Stimulated activated CD8-positive, alpha-beta memory T cell treated with anti-CD3 and anti-CD28 coated beads, Interleukin-15, amount 100 ng/mL, for 24 hours (primary cell): ENCODE measurements at places on chromosomes 2 and 18.

DNA sequence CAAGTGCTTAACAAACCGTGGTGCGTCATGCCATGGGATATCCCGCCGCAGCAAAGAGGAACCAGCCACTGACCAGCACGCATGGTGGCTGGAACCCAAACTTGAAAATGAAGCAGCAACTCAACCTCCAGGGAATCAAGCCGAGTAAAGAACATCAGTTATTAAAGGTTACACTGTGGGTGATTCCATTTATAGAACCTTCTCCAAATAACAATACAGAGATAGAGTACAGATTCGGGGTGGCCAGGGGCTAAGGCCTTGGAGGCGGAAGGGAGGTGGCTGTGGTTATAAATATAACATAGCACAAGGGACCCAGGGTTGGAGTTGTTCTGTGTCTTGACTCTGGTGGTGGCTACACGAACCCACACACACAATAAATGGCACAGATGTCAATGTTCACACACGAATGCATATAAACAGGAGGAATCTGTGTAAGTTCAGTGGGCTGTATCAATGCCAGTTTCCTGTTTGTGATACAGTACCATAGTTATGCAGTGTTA, 123.1 kb downstream of the EIPR1 start:
- DNase-seq: no peak

GRCh38 chr18:12443551-12443950, 35.8 kb downstream of the PRELID3A start:
- no peak for DNase-seq

DNA sequence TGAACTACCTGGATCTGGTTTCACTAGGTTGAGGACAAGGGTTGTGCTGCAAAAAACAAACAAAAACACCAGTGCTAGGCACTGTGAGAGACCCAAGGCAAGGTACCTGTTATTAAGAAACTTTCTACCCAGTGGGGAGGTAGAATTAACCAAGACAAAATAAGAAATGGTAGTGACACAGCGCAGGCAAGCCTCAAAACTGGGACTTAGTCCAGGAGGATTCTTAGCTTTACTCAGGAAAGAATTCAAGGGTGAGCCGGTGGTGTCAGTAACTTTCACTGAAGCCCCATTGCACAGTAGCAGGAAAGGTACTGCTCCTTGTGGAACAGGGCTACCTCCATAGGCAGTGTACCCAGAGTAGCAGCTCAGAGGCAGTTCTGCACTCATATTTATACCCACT, 131.6 kb downstream of the SCG2 start:
- DNase-seq: no peak

DNA sequence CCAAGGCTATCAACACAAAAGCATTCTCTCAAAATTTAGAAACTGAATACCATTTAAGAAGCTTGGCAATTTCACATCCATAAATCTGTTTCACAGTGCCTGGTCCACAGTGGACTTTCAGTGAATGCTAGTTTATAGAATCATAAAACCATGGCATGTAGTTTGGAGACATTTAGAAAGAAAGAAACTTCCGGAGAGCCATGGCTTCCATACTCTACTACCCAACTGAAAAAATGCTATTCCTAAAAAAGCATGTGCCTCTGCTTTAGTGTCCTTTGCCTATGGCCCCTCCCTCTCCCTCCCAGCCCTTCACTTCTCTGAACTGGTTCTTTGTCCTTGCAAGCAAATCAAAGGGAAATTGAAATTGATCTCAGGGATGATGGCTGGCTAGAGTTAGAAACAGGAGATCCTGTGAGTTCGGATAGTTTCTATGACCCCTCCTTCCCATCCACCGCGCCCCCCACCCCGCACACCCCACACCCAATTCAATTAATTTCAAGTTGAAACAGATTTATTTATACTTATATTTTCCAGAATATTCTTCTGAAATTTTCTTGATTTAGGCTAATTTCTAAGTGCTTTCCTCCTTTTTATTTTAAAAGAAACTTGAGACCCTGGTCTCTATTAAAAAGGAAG, 248.3 kb downstream of the TRIB2 start:
- no peak for DNase-seq

DNA sequence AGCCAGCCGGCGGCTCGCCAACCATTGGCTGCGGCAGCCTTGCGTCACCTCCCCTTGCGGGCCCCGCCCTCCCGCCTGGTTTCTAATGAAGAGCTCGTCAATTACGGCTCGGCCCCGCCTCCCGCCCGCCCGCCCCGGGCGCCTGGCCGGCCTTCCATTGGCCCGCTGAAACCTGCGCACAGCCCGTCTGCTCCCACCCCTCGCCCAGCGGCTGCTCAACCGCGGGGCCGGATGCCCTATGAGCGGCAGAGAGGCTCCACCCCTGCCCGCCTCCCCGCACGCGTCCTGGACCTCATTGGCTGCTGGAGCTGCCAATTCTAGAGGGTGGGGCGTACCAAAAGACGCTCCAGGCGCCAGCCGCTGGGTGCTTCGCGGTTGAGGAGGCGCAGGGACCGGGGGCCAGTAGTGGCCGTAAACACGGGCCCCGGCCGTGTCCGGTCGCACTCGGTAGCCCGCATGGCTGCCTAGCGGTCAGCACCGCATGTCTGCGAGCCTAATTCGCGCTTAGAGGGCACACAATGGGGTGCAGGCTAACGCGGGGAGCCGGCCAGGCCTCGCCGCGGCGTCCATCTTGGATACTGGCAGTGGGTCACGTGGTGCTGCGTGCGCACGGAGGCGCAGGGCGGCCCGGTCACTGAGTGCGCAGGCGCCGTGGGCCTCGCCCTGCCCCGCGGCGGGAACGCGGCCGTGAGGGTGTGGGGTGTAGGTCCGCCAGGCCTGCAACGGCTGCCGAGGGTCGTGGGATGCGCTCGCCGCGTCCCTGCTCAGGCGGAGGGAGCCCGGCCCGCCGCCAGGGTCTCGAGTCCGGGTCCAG, 454 bp upstream of the HDAC4 start:
- peak; percentile 95 for DNase-seq

DNA sequence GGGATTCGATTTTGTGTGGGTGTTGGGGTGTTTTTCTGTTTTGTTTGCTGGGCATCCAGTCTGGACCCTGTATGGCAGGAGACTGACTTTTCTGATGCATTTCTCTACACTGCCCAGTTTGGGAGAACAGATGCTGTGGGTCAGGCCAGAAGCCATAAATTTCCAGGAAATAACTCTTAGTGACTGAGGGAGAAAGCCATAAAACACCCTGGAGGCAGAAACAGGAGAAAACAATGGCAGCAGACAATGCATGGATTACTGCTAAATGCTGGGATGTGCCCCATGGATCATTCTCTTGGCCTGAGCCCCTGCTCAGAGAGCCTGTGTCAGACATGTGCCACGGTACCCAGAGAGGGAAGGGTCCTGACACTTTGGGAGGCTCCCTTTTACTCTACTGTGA, 133.6 kb upstream of the CAPN13 start:
- DNase-seq: no peak

DNA sequence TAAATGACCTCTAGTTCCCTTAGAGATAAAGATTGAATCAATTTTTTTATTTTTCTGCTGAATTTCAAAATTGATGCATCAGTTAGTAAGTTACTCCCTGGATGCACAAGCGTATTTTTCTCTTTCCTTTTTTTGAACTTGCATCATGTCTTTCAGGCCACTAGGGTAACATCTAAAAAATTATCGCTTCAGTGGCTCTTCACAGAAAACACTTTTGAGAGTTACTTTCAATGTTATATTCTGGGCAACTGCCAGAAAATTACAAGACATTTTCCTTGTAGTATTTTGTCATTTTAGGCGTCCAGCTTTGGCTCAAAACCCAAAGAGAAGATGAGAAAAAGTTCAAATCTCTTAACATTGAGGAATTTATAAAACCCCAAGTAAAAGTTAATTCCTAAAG, 59.8 kb downstream of the DSEL start:
- no peak for DNase-seq

DNA sequence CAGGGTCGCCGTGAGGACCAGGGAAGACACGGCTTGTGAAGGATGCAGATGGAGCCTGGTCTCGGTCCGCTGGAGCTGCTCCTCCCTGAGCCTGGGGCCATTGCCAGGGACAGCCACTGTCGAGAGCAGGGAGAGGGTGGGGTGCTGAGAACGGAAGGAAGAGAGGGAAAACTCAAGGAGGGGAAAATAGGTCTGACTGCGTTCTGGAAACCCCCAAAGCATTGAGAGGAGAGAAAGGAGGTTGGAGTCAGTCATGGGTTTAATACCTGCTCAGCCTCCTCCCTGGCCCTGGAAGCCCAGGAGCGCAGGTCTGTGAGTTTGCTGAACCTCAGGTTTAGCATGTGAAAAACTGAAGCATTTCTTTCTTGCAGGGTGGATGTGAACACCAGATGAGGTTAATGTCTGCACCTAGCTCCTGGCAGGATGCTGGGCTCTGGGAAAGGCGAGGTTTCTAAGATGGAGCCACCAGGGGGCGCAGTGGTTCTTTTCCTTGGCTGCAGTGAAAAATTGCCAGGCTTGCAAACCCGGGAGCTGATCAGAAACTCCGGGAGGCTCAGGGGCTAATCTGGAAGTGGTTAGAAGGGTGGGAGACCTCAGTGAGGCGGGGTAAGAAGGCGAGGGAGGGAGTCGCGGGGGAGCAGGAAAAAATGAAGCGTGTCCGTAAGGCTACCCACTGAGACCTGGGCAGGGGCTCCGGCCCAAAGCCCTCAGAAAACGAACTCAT, 33.6 kb upstream of the RNF149 start:
- peak; percentile 64 for DNase-seq

- DNase-seq: no peak
These were observed 84.2 kb downstream of the GAREM1 start for GRCh38 chr18:32386471-32386870.

DNA sequence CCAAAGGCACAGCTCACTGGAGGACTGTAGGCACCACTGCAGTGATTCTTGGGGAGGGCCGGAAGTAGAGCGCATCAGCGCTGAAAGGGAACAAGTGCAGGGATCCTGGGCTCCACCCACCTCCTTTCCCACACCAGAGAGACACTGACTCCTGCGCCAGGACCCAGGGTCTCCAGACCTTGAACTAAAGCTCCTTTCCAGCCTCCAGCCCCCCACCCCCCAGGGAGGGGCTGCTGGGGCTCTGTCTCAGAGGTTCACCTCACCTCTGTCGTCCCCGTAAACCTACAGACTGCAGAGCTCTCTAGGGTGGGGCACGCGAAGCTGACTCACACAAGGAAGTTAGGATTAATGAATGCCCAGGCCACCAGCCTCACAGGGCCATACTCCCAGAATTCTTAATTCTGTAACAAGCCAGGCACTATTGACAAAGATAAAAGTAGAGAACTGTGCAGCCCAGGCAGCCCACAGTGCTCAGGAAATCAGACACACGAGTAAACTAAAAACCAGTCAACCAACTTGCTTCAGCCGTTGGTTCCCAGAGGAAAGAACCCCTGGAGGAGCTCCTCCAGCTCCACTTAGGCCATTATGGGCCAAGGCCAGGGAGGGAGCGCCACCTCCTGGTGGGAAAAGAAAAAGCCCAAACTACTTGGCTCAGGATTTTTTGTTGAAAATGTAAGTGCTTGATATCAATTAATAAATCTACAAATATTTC, 45.1 kb upstream of the ACAA2 start:
- peak; percentile 38 for DNase-seq
